ENCODE measurements at places on chromosomes 13 and 19.

DNA sequence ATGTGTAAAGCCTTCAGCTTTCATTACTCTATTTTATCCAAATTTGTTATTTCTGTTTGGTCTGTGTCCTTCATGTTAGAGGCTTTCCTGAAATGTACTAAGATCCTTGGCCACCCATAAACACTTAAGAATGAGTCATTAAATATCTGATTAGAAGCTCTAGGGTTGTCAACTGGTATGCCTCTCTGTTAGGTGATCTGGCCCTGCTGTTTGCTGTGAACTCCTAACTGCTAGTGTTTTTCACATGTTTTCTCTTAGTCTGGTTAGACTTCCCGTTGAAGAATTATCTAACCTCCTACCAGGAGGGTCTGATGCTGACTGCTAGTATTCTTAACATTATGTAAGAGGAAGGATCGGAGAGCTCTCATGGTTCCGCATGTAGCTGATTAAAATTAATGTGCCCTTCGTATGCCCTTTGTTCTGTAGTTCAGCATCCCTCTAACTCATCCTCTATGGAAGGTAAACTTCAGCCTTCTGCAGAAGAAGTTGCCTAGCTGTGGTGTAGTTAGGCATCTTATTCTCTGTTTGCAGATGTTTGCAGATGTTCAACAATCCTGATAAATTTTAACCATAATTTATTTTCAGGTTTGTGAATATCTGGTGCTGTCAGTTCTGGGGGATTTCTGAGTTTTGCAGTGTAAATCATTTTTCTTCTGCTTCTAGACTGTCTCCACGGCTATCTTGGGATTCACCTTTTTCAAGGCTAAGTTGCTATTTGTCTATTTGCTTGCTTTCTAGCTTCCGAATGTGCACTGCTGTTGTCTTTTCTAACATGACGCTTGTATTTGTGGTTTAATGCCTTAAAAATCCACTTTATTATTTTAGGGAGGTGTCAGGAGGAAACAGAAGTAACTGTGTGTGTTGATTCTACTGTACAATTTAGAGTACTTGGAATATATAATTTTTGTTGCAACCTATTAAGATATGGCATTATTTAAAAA is 207.2 kb upstream of the SPRY2 start:
- DNase-seq, result no peak

GRCh38 chr19:8460516-8461298 is 15.9 kb downstream of the HNRNPM start:
- no peak for DNase-seq

GRCh38 chr13:41577436-41577835 is 120.1 kb downstream of the RGCC start:
- no peak for DNase-seq

- DNase-seq, result peak; percentile 73
Measured at GRCh38 chr19:13842291-13843103, 34.4 kb upstream of the NANOS3 start.

DNA sequence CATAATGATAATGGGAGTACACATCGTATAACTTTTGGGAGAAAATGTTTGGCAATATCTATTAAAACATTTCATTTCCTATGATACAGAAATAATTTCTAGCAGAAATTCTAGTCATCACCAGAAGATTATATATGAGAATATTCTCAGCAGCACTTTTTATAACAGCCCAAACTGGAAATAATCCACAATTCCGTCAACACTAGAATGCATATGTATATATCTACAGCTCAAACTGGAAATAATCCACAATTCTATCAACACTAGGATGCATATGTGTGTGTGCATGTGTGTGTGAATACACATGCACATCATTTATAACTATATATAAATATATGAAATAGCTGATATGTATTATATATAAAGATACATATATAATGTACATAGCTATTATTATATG is 408.0 kb upstream of the KLHL1 start:
- DNase-seq, result no peak

All from NK-92 treated with Interleukin-12 subunit alpha and Interleukin-12 subunit beta, amount 100 ng/mL, for 24 hours (cell line).